ENCODE measurements at places on chromosomes 16 and 17.

DNA sequence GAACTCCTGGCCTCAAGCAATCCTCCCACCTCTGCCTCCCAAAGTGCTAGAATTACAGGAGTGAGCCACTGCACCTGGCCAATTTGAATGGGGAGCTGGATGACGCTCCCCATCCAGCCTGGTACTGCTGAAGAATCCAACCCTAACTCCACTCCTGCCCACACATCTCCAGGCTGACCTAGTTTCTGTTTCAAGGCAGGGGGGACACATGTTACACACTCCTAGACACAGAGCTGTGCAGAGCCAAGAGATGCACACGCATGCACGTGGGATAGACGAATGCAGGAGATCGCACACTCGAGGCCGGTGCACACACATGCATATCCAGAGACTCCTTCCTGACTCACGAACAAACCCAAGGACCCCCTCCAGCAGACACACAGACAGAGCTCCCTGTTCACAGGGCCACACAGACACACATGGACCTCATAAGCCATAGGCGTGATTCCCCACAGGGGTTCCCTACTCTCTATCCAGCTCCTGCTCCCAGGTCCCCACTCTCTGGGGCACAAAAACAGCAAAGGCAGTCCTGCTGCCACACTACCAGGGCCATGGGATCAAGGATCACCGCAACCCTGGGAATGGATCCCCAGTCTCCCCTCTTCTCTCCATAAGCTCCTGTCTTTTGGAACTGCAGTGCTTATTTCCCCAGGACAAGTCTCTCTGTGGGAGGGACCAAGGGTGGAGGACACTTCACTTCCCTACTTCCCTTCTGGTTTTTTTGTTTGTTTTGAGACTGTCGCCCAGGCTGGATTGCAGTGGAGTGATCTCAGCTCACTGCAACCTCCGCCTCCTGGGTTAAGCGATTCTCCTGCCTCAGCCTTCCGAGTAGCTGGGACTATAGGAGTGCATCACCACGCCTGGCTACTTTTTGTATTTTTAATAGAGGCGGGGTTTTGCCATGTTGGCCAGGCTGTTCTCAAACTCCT lies 14.4 kb downstream of the EPOP start:
- DNase-seq, result no peak

DNA sequence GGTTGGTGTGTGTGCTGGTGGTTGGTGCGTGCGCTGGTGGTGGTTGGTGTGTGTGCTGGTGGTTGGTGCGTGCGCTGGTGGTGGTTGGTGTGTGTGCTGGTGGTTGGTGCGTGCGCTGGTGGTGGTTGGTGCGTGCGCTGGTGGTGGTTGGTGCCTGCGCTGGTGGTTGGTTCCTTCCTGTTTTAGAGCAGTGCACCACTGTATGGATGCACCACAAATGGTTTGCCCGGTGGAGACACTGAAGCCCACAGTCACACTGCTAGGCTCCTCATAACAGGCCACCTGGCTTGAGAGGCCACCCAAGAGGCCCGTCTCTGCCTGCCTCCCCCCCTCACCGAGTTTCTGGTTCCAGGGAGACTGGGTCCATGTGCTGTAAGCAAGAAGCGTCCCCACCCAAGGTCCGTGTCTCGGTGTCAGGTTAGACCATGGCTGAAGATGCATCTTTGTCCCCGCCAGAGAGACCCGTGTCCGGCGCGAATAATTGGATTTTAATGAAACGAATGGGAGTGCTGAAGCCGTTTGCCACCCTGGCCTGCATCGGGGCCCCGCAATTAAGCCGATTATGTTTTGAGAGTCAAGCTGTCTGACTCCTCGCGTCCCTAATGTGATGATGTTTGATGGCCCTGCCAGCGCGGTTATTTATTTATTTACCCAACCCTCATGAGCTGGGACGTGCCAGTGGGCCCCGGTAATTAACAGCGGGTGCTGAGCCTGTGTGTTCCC lies 161.3 kb upstream of the GSE1 start:
- DNase-seq, result no peak

GRCh38 chr16:60605176-60605575 lies 1431.1 kb downstream of the CDH8 start:
- no peak for DNase-seq

DNA sequence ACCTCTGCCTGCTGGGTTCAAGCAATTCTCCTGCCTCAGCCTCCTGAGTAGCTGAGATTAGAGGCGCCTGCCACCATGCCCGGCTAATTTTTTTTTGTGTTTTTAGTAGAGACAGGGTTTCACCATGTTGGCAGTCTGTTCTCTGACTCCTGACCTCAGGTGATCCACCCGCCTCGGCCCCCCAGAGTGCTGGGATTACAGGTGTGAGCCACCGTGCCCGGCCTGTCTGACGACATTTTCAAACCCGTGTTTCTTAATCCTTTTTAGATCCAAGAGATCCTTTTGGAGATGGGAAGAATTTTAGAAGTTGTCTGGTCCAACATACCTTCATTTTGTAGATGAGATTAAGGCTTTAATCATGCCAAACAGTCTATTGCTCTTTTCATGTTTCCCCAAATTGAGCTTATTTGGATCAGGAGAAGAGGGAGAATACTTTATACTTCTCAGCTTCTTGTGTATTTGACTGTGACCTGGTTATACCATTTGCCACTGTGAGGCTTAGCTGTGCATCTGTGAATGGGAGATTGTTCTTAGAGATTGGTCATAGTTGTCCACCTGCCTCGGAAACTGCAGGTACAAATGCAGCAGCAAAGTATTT lies 25.8 kb downstream of the USP10 start:
- DNase-seq, result no peak

- no peak for DNase-seq
These were observed 51.0 kb downstream of the CCDC182 start for GRCh38 chr17:57694051-57694450.

- no peak for DNase-seq
These were observed 33.6 kb downstream of the DHRS7B start for GRCh38 chr17:21160401-21160800.

DNA sequence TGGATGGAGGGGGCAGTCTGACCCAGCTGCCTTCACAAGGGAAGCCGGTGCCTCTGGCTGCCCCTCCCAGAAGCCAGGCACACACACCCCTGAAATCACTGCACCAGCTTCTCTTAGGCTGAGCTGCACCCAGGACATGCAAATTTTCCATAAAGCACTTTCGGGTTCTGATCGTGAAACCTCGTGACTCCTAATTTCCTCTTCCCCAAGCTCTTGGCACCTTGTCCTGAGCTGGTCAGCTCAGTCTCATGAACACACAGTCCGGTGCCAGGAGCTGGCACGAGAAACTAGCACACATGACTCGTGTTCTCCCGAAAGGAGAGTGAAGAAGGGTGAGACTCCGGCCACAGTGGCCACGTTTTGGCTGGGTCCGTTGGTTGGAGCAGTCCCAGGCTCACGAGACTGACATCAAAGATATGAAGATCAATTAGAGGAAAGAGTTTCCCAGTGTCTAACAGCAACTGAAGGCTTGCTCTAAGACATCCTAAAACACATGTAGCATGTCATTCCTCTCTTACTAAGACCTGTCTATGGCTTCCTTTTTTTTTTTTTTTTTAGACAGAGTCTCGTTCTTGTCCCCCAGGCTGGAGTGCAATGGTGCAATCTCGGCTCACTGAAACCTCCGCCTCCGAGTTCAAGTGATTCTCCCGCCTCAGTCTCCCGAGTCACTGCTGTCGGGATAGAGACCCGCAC lies 9.2 kb upstream of the ABR start:
- DNase-seq, result peak; percentile 93

- no peak for DNase-seq
These were observed 31.3 kb upstream of the TEKT1 start for GRCh38 chr17:6862825-6863224.

- DNase-seq, result no peak
These were observed 103.2 kb downstream of the SOCS1 start for GRCh38 chr16:11152677-11153331.

DNA sequence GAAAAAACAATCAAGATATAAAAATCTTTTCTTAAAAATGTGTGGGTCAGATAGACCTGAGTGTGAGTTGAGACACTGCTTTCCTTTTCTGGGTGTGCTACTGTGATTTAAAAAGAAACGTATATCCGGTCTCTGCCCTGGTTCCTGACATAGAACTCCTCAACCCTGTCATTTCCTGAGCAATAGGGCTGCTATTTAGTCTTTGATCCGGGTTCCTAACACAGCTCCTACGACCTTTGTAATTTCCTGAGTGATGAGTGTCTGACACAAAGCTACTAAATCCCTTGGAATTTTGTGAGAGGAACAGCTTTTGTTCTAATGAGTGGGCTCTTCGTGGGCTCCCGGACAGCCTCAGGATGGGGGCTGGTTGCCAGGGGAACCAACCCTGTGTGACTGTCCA lies 93.9 kb upstream of the FA2H start:
- no peak for DNase-seq

GRCh38 chr16:66911112-66911511 lies 7.6 kb downstream of the CDH16 start:
- DNase-seq, result no peak

DNA sequence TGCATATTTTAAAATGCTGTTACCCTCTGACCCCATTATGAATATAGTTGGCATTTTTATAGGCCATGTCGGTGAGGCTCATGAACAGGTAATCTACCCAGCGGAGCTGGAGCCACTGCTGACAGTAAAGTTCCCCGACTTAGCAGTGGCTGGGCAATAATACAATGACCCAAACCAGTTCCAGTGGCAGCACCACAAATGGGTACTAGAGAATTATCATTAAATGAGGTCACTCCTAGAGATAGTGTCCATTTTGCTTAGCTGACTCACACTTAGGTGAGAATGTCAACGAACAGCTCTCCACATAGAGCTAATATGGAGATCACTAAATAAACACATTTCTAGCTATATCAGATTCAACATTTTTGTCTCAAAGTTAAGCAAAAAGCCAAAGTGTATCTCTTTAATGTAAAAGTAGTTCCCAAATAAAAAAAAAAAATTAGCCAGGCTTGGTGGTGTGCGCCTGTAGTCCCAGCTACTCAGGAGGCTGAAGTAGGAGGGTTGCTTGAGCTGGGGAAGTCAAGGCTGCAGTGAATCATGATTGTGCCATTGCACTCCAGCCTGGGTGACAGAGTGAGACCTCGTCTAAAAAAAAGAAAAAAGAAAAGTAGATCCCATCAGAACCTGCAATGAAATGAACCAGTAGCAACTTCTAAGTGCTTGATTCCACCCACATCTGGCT lies 7.4 kb downstream of the MYO1D start:
- DNase-seq, result no peak

GRCh38 chr17:4317610-4318009 lies 48.9 kb downstream of the UBE2G1 start:
- DNase-seq, result no peak

GRCh38 chr16:30567991-30568638 lies 3.4 kb downstream of the ZNF688 start:
- no peak for DNase-seq

DNA sequence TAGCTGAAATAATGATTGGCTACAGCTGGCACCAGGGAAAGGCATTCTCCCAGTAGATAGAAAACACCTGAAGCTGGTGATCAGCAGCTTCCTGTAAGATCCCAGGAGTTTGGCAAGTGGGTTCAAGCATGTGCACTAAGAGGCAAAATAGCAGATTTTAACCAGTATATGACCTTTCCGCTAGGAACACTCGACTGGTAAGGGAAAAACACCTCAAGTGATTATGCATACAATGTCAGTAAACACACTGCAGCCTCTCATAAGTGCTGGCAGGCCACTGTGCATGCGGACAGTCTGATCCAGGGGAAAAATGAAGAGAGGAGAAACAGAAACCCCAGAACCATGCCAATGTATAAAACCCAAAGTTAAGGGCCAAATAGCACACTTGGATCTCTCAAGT lies 49.0 kb upstream of the HLF start:
- no peak for DNase-seq

GRCh38 chr17:80738987-80739730 lies 194.5 kb downstream of the RPTOR start:
- DNase-seq, result no peak

DNA sequence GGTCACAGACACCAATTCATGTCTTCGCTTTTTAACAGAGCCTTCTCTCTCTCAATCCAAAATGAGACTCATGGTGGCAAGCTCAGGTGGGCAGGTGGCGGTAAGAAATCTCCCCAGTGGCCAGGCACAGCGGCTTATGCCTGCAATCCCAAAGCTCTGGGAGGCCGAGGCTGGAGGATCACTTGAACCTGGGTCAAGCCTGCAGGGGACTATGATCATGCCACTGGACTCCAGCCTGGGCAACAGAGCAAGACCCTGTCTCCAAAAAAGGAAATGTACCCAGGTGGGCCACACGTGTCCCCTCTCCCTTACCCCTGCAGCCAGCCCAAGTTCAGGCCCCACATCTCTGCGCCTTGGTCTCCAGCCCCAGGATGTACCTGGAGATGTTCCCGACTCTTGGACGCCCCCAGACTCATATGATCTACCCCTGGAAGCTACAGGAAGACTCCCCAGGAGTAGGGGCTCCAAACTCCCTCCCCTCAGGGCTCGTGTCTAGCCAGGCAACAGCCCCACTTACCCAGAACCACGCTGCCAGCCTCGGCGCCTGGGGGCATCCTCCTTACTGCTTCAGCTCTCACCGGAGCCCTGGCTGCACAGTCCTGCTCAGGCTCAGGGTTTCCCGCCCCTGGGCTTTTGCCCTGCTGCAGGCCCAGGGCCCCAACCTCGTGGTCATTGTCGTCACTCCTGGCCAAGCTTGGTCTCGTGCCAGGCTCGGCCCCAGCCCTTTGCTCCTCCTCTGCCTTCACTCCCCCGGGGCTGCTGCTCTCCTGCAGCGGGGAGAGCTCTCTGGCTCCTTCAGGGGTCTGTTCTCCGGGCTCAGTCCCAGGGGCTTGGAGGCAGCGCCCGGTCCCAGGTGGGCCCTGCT lies 16.2 kb downstream of the MYLK3 start:
- no peak for DNase-seq

- DNase-seq, result no peak
These were observed 153.8 kb downstream of the MSI2 start for GRCh38 chr17:57410169-57410568.

- no peak for DNase-seq
These were observed 4.2 kb upstream of the PEMT start for GRCh38 chr17:17595755-17596154.

DNA sequence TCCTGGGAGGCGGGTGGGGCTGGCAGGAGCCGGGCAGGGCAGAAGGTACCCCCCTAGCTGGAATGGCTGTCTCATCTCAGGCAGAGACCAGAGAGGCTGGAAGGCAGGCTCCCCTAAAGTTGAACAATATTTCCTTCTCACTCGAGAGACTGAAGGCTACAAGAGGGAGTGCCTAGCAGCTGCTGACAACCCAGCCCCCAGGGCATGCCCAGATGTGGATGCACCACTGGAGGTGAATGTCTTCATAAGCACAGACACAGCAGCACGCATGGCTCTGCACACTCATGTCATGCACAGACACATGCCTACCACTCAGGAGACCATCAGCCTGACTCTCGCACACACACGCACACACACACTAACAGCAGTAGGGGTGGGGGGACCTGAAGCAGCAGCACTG lies 179.0 kb downstream of the CCT6B start:
- no peak for DNase-seq

All from mucosa of gallbladder (tissue), 1 donor.